Fibroblast of skin of right biceps (primary cell): ENCODE measurements at places on chromosomes 3 and 15.

GRCh38 chr3:64530434-64531049 is 157.3 kb downstream of the ADAMTS9 start:
- DNase-seq = peak; percentile 72

- DNase-seq = no peak
Observed at GRCh38 chr15:96737408-96737807, 406.9 kb downstream of the NR2F2 start.

GRCh38 chr15:97410897-97411575 is 549.5 kb upstream of the ARRDC4 start:
- no peak for DNase-seq

- DNase-seq = peak; percentile 46
Observed at GRCh38 chr3:126835472-126836219, 131.6 kb downstream of the CHCHD6 start.

DNA sequence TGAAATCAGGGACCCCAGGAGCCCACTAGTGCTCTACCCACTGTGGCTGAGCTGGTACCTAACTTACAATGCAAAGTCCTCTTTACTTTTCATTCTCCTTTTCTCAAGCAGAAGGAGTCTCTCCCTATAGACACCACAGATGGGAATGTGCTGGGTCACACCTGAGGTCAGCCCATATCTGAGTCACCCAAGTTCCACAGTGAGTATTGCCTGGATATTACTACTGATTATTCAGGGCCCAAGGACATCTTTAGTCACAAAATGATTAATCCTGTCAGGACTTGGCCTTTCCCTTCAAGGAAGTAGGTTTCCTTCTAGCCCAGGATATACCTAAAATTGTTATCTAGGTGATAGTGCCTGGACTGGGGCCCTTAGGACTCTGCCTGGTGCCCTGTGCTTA is 1305.2 kb downstream of the SI start:
- no peak for DNase-seq

DNA sequence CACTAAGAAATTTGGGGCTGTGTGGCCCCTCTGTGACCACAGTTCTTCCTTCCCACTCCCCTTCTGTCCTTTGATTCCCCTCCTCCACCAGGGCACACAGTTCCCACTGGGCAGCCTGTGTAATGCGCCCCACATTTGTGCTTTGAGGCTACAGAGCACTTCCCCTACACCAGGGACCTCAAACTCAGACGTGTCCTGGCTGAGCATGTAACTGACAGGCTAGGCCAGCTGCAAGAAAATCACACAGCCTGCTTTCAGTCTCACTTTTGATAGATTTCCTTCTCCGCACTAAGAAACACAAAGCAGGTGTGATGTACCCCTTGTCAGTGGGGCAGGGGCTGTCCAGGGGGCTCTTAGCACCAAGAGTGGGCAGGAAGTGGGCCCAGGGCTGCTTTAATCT is 29.6 kb downstream of the PRKCD start:
- no peak for DNase-seq

- DNase-seq = no peak
Observed at GRCh38 chr3:117728226-117728625, 1018.6 kb downstream of the TUSC7 start.

DNA sequence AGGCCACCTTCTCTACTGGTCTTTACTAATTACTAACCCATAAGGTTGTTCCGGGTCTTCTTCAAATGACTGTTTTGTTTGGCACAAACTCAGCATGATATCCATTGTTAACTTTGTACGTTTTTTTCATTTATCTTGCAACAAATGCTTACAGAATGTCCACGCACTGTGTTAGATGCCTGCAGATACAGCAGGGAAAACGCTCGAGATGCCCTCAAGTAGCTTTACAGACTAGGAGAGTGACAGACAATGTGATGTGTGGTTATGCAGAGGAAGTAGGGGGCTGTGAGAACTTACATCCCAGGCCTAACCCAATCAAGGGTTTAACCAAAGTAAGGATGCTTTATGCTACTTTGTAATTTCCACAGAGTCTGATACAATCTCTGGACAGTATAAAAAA is 949 bp upstream of the RFC4 start:
- DNase-seq = no peak

DNA sequence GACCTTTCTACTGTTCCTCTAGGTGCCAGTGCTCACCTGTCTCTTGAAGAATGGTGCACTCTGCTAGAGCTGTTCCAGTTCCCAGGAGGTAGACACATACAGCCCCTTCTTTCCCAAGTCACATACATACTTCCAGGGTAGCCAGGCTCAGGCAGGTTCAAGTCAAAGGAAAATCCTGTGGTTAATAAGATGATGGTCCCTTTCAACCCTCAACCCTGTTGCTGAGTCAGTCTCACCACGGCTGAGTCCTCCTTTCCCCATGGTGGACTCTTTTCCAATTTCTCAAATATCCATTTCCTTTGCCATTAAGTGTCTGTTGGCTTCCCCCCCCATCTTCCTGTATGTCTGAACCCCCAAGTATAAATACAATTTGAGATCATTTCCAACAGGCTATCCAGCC is 56.1 kb upstream of the ACAN start:
- DNase-seq = peak; percentile 58

DNA sequence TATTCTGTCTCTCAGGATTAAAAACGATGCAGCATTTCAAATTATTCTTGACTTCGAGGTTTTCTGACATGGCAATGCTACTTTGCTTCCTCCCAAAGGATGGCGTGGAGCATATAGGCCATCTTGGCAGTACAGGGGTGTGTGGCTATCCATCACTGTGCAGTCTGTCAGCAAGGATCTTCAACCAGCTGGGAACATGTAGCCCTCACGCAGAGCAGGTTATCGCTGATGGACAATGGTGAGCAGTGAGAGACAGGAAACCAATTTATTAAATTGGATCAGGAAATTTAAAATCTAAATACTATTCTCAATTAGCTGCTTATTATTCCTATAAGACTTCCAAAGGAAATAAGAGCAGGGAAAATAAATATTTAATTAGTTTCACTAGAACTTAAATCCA is 615.3 kb downstream of the OTOL1 start:
- DNase-seq = no peak

GRCh38 chr15:70048578-70049514 is 48.9 kb downstream of the TLE3 start:
- DNase-seq = no peak

DNA sequence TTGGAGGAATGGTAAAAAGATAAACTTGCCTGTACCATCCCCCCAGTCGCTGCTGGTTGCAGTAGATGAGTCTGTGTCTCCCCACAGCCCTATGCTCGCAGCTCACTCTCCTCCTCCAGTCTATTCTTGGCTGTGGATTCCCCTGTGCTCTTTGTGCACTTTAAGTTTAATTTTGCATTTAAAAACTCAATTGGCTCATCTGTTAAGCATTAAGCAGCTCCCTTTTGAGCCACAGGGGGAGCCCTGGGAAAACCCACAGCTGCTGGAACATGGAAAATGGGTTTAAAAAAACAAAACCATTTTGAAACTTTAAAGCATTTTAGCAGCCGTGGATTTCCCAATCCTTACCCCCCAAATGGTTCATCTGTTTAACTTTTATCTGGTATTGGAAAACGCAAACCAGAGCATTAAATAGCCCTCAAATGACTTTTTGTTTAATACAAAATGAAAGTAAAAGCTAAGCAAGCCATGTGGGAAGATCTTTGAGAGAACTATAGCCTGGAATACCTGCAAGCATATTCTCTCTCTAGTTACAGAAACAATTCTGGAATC is 536.9 kb downstream of the ZIC1 start:
- peak; percentile 97 for DNase-seq

- DNase-seq = no peak
Observed at GRCh38 chr15:70417535-70417934, 319.8 kb upstream of the TLE3 start.

DNA sequence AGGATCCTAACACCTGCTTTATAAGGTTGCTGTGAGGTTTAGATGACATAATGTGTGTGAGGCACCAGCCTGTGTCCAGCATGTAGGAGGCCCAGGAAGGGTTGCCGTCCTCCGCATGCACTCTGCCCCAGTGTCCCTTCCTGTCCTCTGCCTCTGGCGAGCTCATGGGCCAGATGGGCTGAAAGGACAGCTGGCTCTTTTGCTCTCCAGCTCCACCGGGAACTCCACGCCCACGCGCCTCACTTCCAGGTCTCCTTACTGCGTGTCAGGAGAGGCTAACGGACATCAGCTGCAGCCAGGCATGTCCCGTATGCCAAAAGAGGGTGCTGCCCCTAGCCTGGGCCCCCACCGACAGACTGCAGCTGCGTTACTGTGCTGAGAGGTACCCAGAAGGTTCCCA is 12.2 kb downstream of the MUC20 start:
- no peak for DNase-seq

DNA sequence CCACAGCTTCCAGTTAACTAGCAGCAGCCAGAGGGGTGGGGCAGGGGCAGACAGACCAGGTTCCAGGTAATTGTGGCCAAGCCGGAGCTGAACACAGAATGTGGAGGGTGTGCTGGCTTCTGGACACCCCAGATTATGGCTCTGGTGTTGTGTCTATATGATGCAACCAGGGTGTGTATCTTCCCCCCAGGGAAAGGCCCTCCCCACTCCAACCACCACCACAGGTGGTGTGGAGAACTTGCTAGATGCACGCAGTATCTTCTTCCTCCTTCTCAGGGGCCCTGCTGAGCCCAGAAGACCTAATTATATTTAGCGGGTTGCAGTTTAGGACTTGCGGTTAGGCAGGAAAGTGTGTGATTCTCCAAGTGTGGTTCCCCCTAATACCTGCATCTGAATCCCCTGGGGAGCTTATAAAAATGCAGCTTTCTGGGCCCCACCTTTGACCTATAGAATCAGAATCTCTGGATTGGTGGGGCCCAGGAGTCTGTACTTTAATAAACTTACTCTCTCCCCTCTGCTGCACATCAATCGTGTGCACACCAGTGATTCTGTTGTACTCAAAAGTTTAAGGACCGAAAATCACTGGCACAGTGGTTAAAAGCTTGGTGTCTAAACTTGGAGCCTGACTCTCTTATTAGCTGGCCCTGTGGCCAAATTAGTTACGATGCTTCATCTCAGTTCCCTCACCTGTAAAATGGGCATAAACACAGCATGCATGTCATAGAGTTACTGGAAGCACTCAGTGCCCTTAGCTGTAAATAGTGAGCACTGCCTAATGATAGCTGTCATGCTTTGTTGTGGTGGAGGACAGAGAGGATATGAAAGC is 379.1 kb upstream of the PROK2 start:
- no peak for DNase-seq

DNA sequence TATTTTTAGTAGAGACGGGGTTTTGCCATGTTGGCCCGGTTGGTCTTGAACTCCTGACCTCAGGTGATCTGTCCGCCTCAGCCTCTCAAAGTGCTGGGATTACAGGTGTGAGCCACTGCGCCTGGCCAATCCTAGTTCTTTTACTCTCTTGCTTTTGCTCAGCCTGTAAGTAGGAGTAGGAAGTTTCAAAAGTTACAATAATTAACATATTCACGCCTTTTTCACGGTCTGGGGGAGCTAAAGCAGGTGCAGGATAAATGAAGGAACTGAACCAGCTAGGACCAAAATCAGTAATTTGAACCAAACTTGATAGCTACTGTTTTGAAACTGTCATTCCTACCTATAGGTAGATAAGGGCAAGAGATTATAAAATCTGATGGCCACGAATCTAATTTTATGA is 98.5 kb downstream of the CACNA1D start:
- no peak for DNase-seq

GRCh38 chr3:46729038-46729437 is 11.4 kb upstream of the PRSS50 start:
- no peak for DNase-seq

DNA sequence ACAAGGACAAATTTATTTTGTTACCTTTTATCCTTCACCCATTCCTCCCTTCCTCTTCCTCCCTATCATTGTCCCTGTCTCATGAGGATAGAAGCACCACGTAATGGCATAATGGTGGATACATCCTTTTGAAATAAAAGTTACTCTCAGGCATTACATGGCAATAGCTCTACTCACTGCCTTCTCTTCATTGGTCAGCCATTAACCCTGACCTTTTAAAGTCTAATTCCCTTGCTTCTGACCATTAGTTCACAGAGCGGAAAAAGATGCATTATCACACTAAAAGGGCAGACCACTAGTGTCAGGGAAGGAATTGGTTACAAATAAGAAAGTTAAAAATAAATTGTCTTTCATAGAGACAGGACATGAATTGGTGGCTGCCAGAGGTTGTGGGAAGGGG is 54.6 kb upstream of the EIF1B start:
- DNase-seq = no peak

DNA sequence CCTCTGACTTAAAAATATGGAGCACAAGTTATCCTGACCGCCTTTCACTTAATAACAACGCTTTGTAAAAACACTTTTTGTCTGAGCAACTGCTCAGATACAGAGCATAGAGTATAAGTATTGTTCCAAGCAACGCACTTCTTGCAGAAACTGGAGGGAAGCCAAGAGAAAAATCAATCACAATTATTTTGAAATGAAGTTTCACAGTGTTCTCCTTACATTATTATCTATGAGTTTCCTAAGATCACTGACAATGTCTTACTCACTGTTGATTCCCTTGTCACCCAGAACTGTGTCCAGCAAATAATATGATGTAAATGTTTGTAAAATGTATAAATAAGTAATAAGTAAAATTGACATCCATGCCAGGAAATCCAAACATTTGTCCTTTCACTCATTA is 184.6 kb upstream of the GPR149 start:
- DNase-seq = no peak

DNA sequence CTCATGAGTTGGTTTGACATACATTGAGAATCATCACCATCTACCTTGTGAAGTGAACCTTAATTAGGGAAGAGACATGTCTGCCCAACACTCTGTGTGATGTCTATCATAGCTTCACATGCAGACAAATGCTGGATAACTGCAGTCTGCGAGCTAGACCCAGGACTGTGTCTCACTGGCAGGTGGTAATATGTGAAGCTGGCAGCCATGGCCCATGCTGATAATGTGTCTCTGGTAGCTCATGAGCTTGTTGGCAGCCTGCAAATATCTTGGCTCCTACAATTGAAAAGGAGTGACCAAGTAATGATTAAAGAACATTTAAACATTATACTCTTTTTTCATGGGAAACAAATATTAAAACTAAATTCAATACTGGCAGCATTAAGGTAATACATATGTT is 234.8 kb downstream of the CHST2 start:
- no peak for DNase-seq

- no peak for DNase-seq
Observed at GRCh38 chr15:36774765-36775164, 195.3 kb downstream of the CDIN1 start.

- peak; percentile 79 for DNase-seq
Observed at GRCh38 chr3:100087198-100087597, 27.1 kb downstream of the FILIP1L start.

- no peak for DNase-seq
Observed at GRCh38 chr15:90839187-90840071, 29.0 kb upstream of the FURIN start.
